Mesenteric fat pad (tissue), 1 donor: ENCODE measurements at places on chromosomes 6 and 20. TPM values are rescaled to one million over a fixed set of nuclear protein-coding genes. Genes with fewer than 3 reads are reported as not detected.

The RNF5 gene
- 32.3 TPM for total RNA-seq

The CTAGE9 gene
- total RNA-seq: not detected

The TINAG gene
- not detected for total RNA-seq

- no peak for DNase-seq
Observed at GRCh38 chr20:24743641-24744040, 205.4 kb upstream of the CST7 start.

DNA sequence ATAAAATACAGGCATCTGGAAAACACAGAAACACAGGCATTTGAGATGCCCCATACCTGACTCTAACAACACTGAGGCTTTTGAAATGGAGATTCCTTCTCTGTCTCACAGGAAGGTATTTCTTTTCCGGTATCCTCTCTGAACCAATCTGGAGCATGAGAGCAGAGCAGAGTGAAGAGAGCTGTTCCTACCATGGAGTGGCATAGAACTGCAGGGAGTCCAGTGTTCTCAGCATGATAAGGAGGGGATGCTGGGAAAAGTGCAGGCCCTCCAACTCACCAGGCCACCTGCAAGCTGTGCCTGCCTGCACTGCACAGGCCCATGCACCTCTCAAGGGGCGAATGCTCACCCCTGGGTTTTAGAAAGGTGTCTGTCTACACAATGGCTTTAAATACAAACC is 89.2 kb downstream of the FOXA2 start:
- no peak for DNase-seq
